ENCODE measurements at places on chromosomes 2 and 18.

DNA sequence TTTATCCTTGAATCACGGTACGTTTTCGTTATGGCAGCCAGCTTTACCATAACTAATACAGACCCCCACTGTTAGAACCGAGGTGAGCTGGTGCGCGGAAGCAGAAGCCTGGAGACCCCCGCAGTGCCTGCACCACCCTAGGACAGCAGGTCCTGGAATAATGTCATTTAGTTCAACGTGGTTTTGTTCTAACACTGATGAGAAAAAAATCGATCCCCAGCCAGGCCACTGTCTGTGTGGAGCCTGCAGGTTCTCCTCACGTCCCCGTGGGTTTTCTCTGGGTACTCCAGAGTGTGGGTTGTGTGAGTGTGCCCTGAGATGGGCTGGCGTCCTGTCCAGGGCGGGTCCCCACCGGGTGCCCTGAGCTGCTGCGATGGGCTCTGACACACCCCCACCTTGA is 69.9 kb upstream of the ST3GAL5 start:
- DNase-seq, result no peak

DNA sequence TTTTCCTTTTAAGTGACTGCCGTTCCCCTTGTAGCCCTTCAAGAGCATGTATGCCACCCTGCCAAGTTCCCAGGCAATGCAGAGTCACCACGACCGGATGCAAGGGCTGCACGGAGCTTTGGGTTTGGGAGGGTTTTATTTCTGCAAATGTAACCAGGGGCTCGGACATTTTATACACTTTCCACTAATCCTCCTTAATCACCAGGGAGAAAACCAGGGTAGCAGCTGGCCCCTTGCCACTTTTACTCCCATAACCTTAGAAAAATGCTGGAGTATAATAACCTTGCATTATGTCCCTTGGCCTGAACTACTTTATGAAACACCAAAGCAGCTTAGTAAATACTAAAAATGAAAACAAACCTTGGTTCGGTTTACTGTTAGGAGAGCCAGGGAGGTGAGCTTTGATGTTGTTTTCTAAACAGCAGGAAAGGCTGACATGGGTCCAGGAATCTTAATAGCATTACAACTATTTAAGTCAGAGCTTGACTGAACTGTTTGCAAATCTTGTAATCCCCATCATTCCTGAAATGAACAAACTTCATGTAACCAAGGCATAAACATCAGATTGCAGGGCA is 152.8 kb upstream of the RIOK3 start:
- no peak for DNase-seq

- DNase-seq, result peak; percentile 52
These were observed 209.9 kb downstream of the TFCP2L1 start for GRCh38 chr2:121075006-121075551.

- peak; percentile 77 for DNase-seq
These were observed 32.6 kb upstream of the KCMF1 start for GRCh38 chr2:84938194-84938879.

- DNase-seq, result no peak
These were observed 96.6 kb upstream of the CXCR4 start for GRCh38 chr2:136214307-136215200.

GRCh38 chr18:69617888-69618287 is 217.2 kb downstream of the DOK6 start:
- DNase-seq, result no peak

- no peak for DNase-seq
These were observed 129.9 kb upstream of the HS6ST1 start for GRCh38 chr2:128448331-128449225.

DNA sequence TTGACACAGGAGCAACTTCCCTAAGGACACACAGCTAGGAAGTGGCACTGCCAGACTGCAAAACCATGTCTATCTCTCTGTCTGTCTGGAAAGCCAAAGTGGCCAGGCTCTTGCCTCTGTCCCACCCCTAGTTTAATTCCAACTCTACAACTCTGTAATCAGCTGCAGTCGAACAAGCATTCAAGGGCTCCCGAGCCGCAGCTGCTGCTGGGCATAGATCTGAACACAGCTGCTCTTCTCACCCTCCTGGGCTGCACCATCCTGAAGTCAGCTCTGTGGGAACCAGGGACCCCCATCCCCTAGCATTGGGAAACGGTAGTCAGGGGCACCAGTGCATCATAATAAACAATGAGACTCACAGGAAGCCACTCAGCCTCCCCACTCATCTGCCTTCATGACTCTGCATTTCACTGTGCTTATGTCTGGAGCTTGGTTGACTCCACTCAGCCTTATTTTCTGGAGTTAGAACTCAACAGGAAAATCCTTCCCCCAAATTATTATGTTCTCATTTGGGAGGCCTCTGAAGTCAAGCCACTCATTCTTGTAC is 44.4 kb upstream of the TMEM163 start:
- DNase-seq, result no peak

DNA sequence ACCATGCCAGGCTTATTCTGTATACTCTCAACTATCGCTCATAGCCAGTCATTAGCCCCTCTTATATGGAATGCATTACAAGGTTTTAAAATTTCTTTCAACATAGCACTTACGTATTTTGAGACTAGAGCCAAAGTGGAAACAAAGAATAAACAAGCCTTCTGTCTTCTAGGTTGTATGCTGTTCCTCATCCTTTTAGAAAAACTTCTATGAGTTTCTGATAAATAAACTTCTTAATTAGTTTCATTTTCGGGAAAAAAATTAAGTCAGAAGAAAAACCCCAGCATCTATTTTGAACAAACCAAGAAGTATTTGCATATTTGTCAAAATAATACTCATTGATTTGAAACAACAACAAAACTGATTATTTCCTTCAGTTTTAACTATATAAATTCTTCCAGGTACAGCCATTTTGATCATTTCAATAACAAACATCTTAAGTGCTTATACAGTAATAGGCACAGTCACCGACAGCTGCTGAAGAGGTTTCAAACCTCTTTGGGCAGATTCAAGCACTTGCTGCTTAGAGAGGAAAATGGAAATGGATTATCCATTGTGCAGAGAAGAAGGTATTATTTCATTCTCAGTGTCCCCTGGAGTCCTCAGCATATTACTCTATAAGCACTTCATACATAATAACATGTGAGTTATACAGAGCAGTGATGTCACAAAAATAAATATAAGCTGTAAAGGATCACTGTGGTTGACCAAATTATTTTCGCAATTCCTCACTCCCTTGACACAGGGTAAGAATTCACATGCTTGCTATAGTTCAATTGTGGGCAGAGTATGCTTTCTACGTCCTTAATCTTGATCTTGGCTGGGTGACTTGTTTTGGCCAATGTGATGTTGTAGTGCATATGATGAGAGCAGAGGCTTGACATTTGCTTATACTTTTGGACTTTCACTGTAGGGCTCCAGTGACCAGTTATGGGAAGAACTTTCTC is 833.8 kb downstream of the TRIB2 start:
- DNase-seq, result no peak

DNA sequence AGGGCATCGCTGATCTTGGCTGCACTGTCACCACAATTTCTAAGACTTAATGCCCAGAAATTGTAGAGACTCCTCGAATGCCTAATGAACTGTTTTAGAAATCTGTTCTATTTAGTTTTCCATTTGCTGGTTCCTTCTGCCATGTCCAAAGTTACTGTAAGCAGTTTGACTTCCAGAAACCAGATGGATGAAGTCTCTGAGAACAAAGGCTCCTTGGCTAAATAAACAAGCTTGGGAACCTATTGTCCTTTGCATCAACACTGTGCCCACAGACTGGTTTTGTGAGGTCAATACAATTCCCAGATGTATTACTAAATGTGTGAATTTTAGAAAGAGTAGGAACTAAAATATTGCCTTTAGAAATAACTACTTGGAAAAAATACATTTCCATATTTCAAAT is 600.2 kb downstream of the NYAP2 start:
- no peak for DNase-seq

DNA sequence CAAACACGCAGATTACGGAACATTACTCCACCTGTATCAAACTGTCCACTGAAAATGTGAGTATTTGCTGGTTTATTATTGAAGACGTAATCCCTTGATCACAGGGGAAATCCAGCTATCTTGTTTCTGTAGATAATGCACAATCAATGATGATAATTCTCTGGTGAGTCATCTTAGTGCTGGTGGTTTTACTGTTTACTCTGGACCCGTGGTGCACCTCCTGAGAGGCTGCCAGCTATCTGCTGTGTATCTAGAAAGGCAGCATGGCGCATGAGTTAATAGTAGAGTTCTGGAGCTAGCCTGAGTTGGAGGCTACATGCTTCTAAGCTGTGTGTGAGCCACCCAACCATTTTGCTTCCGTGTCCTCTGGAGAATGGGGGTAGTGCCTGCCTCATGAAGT is 6.5 kb downstream of the NCAPH start:
- peak; percentile 87 for DNase-seq

GRCh38 chr2:150012986-150013385 is 425.4 kb upstream of the MMADHC start:
- no peak for DNase-seq

GRCh38 chr2:235551965-235552364 is 58.1 kb downstream of the AGAP1 start:
- no peak for DNase-seq

All from activated CD4-positive, alpha-beta T cell treated with anti-CD3 and anti-CD28 coated beads, Interleukin-2, Interleukin-4, amounts not matched to agents 100 ng/mL and 50 ng/mL, durations not matched to agents 16 hours and 8 hours (primary cell).